ENCODE measurements at places on chromosomes 7 and 10.

DNA sequence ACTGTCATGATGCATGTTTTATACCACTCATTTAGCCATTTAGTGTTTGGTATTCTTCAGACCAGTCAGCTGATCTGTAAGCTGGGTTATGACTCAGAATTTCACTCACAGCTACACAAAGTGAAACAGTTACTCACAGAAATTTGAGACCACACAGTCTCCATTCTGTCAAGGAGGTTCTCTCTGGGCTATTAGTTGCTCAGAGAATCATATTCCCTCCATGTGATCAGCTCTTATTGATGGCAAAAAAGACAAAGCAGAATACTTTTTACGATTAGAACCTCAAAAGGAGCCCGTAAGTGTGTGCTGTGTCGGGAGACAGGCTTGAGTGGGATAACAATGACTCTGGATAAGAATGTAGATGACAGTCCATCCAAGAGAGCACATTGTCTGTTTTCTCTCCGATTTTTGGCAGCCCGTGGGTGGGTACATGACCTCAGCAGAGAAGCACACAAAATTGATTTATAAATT lies 277.6 kb upstream of the SORCS1 start:
- DNase-seq, result peak; percentile 12

DNA sequence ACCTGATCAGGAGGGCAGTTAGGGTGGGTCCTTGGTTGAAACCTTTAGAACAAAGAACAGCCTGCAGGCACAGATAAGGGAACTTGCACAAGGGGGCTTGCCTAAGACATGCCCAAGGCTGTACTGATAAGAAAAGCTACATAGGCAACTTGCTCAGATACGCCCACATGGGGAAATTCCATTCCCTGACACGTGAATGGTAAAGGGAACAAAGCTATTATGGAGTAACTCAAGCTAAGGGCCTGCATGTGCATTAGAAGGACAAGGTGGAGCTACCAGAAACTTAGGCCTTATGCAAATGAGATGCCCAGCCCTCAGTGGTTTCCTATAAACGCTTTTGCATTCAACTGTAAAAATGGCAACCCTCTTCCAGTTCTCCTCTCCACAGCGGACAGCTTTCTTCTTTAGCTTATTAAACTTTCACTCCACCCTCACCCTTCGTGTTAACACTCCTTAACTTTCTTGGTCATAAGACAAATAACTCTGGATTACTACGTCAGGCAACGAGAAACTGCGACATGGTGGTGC lies 1192.1 kb upstream of the CELF2 start:
- peak; percentile 52 for DNase-seq

GRCh38 chr7:117963264-117964197 lies 90.3 kb upstream of the CTTNBP2 start:
- DNase-seq, result no peak

DNA sequence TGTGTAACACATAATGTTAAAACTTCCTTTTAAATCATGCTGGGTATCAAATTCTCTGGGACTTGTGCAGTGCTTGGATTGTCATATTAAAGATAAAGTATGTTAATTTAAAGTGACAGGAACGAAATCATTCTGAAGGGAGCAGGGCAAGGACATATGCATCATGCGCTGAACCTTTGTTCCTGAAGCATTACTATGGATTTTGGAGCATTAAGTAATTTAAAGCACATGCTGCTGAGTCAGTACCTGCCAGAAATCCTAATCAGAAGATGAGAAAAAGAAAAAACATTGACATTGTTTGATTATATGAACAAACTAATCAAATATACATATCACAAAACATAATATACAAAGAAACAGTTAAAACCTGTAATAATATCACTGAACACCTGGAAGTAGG lies 101.4 kb downstream of the MICU1 start:
- no peak for DNase-seq

- no peak for DNase-seq
These were observed 868.1 kb downstream of the LRMDA start for GRCh38 chr10:76299501-76299900.

DNA sequence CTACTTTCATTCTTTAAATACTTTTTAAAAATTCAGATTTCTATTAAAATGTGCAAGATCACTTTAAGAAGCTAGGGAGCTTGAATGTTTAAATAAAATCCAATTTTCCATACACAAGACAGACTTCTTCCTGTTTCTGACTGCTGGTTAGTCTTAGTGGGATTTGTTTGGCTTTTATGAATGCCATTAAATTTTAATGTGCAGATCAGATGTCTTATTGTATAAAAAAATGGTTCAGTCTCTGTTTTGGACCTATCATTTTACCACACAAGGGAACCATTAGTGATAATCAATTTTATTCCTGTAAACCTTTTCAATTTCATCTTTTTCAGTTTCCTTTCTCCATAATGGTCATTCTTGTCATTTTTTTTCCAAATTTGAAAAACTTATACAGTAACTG lies 63.2 kb downstream of the VCL start:
- no peak for DNase-seq

DNA sequence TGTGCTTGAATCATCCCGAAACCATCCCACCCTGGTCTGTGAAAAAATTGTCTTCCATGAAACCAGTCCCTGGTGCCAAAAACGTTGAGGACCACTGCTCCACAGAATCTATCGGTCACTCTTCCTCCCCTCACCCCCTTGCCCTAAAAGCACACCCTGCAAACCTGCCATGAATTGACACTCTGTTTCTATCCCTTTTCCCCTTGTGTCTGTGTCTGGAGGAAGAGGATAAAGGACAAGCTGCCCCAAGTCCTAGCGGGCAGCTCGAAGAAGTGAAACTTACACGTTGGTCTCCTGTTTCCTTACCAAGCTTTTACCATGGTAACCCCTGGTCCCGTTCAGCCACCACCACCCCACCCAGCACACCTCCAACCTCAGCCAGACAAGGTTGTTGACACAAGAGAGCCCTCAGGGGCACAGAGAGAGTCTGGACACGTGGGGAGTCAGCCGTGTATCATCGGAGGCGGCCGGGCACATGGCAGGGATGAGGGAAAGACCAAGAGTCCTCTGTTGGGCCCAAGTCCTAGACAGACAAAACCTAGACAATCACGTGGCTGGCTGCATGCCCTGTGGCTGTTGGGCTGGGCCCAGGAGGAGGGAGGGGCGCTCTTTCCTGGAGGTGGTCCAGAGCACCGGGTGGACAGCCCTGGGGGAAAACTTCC lies 784 bp upstream of the SERPINE1 start:
- peak; percentile 78 for DNase-seq

DNA sequence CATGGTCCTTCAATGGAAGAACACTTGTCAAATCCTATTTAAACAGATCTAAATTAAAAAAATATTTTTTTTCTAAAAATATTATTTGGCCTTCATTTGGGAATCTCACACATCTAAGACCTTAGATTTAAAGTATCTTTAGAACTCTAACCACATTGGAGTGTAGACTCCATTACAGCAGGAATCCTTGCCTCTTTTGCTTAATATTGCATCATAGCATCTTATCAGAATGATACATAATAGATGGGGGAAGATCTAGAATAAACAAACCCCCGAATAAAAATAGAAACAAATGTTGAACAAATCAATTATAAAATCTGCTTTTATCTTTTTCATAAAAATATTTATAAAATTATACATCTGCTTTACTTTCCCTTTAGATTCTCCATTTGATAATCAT lies 27.6 kb upstream of the EPC1 start:
- no peak for DNase-seq

- DNase-seq, result peak; percentile 75
These were observed 97.1 kb downstream of the GNAI1 start for GRCh38 chr7:80231707-80232106.

GRCh38 chr7:94109556-94109955 lies 105.4 kb upstream of the BET1 start:
- DNase-seq, result no peak

DNA sequence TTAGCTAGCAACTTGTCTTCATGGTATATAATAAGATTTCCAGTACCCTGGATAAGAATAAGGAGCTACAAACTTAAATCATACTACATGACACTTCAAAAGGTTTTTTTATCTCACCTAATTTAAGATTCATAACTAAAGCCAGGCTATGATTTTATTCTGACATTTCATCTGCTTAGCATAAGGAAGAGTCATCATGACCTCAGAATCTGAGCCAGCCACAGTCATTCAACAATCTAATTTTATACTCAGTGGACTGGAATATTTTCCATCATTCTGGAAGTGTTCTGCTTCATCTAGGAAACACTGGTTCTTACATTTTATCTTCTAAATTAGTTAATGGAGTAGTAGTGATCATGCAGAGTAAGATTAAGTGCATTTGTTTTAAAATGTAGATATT lies 102.1 kb upstream of the KCND2 start:
- DNase-seq, result no peak

GRCh38 chr7:103447073-103447960 lies 1.3 kb upstream of the SLC26A5 start:
- DNase-seq, result no peak

DNA sequence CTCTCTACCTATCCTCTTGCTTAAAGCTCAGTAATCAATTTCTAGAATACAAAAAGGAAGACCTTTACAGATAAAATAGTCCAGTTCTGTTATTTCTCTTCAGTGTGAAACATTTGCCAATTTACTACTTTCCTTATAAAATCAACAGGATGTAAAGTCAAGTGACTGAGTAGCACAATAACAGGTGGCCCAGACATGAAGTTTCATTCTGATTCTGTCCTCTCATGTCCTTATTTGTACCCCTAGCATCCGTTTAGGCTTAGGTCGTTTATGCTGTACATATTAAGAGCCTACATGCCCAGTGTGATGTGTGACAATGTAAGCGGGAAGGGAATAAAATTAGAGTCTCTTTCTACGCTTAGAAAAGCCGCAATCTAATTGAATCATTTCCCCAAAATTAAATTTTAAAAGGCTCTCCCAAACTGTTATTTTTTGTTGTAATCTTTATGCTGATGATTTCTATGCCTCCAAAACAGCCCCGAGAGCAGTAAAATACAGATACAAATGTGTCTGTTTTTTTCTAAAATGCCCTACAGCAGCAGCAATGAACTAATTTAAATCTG lies 29.1 kb downstream of the EPC1 start:
- no peak for DNase-seq

DNA sequence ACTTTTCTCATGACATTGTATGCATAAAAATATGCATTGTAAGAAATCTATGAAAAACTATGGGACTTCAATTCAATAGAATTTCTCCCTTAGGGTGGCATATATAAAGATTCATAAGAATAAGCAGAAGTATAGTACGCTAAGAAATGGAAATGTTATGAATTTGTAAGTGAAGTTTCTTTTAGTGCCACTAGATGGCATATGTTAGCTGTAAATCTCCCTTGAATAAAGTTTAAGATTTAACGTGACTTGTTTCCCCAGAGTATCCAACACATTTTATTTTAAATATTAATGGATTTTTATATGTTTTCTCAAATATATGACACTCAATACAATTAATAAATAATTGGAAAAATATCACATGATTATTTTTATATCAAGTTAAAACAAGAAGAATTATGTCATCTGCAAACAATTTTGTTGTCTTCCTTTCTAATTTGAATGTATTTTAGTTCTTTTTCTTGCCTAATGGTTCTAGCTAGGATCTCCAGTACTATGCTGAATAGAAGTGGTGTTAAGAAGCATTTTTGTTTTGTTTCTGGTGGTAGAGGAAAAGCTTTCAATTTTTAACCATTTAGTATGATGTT lies 287.2 kb downstream of the HGF start:
- no peak for DNase-seq

DNA sequence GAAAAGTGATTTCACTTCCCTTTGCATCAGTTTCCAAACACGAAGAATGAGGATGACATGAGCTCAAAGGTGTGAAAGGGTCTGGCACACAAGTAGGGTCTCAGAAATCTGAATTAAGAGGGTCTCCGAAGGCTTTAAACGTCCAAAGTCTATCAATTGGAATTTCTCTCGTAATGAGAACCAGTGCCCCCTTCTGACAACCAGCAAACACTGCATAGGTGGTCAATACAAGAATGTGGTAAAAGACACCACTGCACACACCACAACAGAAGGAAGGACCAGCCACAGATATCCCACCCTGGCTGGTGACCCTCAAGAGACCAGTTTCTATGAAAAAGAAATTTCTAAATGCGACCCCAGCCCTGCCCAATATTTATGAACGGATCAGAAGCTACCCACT lies 78.1 kb downstream of the CALN1 start:
- DNase-seq, result no peak

DNA sequence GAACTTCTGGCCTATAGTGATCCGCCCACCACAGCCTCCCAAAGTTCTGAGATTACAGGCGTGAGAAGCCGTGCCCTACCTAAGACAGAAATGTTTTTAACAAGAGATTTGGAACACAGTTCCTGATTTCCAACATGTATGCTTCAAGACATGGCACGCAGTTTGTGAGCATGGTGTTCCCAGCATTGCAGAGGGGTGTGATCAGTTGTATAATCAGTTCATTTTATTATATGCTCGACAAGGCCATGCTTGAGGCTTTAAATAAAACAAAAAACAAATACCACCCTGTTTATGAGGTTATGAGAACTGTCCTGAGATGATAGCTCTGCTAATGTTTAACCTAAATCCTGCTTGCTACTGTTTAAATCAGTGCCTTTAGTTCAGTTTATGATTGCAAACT lies 60.2 kb downstream of the TASOR2 start:
- no peak for DNase-seq

DNA sequence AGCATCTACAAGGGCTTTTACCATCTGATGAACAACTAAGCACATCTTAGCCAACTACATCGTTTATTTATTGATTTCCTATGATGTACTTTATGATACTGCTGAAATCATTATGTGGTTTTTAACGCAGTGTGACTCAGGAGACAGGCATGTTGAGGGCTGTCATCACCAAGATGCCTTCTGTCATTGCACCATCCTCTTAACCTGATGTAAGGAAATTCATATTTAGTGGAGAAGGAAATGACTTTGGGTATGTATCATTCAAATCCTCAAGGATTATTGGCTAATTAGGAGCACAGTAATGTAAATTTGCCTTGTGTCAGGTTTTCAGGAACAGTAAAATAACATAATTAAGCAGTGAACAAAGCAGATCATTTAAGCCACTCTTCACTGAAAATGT lies 138.5 kb upstream of the MGMT start:
- DNase-seq, result peak; percentile 80

DNA sequence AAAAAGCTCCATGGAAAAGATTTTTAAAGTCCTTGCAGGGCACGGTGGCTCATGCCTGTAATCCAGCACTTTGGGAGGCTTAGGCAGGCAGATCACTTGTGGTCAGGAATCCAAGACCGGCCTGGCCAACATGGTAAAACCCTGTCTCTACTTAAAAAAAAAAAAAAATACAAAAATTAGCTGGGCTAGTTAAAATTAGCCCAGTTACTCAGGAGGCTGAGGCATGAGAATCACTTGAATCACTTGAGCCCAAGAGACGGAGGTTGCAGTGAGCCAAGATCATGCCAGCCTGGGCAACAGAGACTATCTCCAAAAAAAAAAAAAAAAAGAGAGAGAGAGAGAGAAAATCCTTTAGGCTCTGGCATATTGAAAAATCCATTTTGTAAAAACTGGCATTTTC lies 61.9 kb downstream of the CCDC6 start:
- no peak for DNase-seq

GRCh38 chr7:79615871-79616640 lies 162.6 kb upstream of the MAGI2 start:
- no peak for DNase-seq

GRCh38 chr10:74851831-74852230 lies 25.4 kb downstream of the KAT6B start:
- DNase-seq, result no peak

GRCh38 chr10:22317076-22317370 lies 835 bp downstream of the COMMD3 start:
- no peak for DNase-seq

Measured in foreskin keratinocyte (primary cell).